ENCODE measurements at places on chromosomes 1 and 21.

- DNase-seq = no peak
These were observed 292.9 kb downstream of the PLPP3 start for GRCh38 chr1:56286506-56286905.

GRCh38 chr1:40919475-40920011 lies 57.4 kb upstream of the CITED4 start:
- no peak for DNase-seq

- no peak for DNase-seq
These were observed 4.0 kb upstream of the DMRTA2 start for GRCh38 chr1:50427086-50427817.

- DNase-seq = no peak
These were observed 5.1 kb downstream of the LMO4 start for GRCh38 chr1:87333692-87334347.

- DNase-seq = peak; percentile 86
These were observed 183.5 kb downstream of the RUNX1 start for GRCh38 chr21:34865400-34866241.

DNA sequence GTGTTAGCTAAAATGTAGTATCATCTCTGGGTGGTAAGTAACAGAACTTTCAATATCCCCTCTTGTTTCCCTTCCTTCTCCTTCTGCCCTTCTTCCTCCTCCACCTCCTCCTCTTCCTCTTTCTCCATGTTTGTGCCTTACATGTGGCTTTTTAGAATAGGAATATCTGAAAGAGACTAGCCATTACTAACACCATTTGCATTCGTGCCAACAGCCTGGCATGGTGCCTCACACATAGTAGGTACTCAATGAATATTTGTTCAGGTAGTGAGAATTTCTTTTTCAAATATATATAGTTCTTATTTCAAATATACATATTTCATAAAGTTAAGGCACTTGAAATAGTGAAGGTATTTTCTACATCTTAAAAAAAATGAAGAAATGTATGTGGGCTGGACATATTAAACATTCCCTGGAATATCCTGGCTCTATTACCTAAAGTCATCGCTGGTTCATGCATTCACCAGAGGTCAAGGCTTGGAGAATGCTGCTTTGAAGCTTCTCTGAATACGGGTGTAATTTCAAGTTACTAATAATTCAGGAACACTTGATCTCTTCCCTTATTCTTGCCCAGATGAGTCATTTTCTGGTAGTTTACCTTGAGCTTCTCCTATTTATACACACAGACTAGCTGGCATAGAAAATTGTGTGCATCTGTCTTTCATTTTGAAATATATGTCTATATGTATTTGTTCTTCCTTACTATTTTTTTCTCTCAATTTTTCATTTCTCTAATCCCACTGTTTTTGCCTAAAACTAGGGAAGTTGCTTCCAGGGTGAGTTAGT lies 319.4 kb downstream of the TGFB2 start:
- DNase-seq = peak; percentile 57

DNA sequence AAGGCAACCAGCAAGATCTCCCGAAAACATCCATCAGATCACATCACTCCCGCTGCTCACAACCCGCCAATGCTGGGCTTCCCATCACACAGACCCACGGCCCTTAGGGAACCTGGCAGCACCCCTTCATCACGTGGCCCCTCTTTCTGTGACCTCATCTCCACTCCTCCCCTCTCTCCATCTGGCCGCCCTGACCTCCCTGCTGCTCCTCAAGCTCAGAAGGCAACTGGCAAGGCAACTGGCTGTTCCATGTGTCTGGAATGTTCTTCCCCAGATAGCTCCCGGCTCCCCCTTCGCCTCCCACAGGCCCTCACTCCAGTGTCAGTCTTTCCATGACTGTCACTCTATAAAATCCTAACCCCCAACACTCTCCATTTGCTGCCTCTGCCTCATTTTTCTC lies 113.0 kb upstream of the ERG start:
- DNase-seq = no peak

- no peak for DNase-seq
These were observed 31.4 kb upstream of the LMX1A start for GRCh38 chr1:165387961-165388360.

DNA sequence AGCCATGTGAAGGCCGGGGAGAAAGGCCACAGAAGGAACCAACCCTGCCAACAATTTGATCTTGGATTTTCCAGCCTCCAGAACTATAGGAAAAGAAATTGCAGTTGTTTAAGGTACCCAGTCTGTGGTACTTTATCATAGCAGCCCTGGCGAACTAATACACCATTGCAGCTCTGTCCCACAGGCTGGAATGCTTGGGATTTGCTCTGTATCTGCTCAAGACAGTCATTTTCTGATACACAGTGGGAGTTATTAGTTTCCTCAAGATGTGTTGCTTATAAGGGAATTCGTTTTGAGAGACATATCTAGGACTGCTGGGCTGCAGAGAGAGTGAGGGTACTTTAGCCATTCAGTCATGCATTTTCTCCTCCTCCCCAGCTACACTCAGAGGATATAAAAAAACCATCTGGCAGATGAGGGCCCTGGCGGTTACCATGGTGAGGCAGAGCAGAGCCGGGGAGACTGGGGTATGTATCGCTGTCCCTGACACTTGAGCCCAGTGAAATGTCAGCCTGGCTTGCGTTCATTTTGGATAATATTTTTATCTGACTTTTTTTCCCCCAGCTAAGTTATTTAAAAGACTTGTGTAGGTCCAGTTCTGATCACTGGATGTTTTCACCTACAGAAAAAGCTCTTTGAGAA lies 104.6 kb downstream of the DIRAS3 start:
- no peak for DNase-seq
